ENCODE measurements at places on chromosomes 16 and 17.

GRCh38 chr17:45129940-45130680 lies 2.2 kb downstream of the PLCD3 start:
- H3K27ac ChIP-seq: no peak overlapping the region
- no peak for DNase-seq
- H3K36me3 ChIP-seq: no peaks in the 10 kb centered on the region
- H3K27me3 ChIP-seq: peaks cover 13% of the 10 kb centered on the region
- H3K4me3 ChIP-seq: no peak overlapping the region
- no peaks in the 10 kb centered on the region for H3K4me1 ChIP-seq

GRCh38 chr16:66948134-66948836 lies 12.8 kb upstream of the CES3 start:
- H3K36me3 ChIP-seq: no peaks in the 10 kb centered on the region
- H3K4me1 ChIP-seq: no peaks in the 10 kb centered on the region
- H3K27ac ChIP-seq: no peak overlapping the region
- H3K4me3 ChIP-seq: no peak overlapping the region
- no peak for DNase-seq

DNA sequence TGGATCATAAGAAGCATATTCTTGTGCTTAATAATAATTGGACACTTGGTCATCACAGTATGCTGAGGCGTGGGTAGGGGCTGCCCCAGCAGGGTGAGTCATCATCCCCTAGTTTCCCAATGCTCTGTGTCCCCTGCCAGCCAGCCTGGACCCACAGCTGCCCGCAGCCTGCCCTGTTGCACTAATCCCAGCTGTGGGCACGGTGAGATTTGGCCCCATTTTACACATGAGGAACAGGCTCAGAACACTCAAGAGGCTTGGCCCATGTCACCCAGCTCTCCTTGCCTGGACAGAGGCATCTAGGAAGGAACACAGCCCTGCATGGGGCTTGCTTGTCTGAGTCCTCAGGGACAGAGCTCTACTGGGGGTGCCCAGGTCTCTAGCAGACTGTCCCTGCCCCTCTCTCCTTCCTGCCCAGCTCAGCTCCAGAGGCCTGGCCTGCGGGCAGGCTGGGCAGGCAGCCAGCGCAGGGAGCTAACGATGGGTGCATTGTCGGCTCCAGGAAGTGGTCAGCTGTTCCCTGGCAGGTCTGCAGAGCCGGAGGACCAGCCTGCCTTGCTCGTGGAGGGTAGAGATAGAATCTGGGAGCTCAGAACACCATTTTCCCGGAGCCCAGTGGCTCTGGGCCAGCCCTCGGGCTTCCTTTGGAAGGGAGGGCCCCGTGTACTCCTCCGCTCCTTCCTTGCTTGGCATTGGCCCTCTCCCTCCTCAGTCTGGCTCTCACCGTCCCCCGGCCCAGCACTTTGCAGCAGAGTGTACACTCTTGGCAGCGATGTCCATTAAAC lies 189.4 kb downstream of the RAB11FIP4 start:
- peaks cover 4% of the 10 kb centered on the region for H3K4me1 ChIP-seq
- H3K36me3 ChIP-seq: no peaks in the 10 kb centered on the region
- peak overlapping the region; percentile 38 for H3K27ac ChIP-seq
- H3K4me3 ChIP-seq: no peak overlapping the region
- H3K27me3 ChIP-seq: peaks cover 4% of the 10 kb centered on the region

DNA sequence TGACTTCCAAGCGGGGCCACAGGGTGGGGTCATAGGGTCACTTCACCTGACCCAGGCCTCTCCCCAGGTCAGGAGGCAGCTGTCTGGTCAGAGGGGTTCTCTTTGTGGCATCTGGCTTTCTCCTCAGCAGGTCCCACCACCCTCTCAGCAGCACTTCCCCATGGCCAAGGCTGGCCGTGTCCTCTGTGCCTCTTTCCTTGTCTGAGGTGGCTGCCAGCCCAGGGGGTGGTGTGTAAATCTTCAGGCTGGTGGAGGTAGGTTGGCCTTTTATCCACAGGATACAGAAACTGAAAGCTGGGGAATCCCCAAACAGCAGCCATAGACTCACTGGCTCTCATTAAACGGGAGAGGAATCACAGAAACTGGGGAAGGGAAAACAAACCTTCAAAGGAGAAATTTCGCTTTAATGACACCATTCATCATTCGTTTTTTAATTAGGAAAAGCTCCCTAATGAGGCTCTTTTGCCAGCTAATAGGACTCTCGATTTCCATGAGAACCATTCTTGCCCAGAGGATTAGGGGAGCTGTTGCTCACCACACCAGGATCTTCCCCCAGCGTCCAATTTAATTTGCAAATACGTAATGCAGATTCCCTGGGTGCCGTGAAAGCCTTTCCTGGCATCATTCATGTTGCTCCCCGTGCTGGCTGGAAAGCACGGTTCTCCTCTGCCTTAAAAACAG lies 18.0 kb downstream of the C17orf75 start:
- no peaks in the 10 kb centered on the region for H3K36me3 ChIP-seq
- H3K27ac ChIP-seq: no peak overlapping the region
- H3K4me1 ChIP-seq: no peaks in the 10 kb centered on the region
- no peak overlapping the region for H3K4me3 ChIP-seq
- H3K27me3 ChIP-seq: peaks cover 4% of the 10 kb centered on the region

DNA sequence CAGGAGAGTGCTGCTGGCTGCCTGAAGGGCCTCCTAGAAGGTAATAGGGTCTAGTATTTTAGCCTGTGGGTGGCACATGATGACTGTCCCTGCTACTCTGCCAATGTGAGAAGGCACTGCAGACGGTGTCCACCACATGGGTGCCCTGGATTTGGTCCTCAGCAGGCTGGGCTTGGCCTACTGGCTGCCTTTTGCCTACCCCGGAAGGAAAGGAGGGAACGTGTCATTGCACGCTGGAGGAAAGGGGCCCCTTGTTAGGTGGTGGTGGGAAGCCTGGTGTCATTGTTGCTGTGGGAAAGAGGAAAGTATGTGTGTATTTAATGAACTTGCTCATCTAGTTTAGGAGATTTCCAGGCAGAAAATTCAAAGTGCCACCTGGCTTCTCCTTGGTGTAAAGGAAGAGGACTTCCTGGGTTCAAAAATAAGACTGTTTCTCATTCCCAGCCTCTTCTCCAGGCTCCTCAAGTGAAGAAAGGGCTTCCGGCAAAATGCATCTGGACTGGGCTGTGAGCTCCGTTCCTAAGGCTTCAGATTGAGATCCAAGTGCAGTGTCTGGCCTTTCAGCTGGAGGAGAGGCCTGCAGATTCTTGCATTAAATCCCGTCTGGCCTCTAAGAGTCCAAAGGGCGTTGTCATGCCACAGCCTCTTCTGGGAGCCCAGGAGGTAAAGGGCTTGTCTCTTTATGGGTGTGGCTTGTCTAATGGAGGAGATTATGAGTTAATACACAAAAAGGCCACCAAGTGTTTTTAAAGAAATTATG lies 55.1 kb downstream of the RPTOR start:
- peaks cover 22% of the 10 kb centered on the region for H3K4me1 ChIP-seq
- no peak overlapping the region for H3K4me3 ChIP-seq
- peaks cover 1% of the 10 kb centered on the region for H3K27me3 ChIP-seq
- H3K27ac ChIP-seq: no peak overlapping the region
- H3K36me3 ChIP-seq: peaks cover 14% of the 10 kb centered on the region
- no peak for DNase-seq

GRCh38 chr16:55747785-55748184 lies 85.1 kb downstream of the CES1 start:
- no peak for DNase-seq
- H3K36me3 ChIP-seq: no peaks in the 10 kb centered on the region
- peaks cover 4% of the 10 kb centered on the region for H3K27me3 ChIP-seq
- H3K27ac ChIP-seq: no peak overlapping the region
- no peak overlapping the region for H3K4me3 ChIP-seq

DNA sequence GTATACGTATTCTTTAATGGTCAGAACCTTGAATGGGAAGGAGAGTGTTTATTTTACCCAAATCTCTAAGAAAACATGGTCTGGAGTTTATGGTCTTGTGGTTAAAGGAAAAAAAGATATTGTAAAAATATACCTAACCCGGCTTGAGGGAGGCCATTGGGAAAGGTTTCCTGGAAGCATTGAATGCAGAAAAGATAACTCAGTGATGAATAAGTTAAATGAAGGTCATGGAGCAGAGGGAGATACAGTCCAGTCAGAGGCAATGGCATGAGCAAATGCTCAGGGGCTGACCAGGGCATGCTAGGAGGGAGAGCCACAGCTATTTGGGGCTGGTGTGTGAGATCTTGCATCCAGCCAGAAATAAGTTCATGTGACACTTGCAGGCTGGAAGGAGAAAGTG lies 430.4 kb upstream of the CDH5 start:
- H3K36me3 ChIP-seq: no peaks in the 10 kb centered on the region
- H3K27ac ChIP-seq: no peak overlapping the region
- no peak for DNase-seq
- H3K4me3 ChIP-seq: no peak overlapping the region
- no peaks in the 10 kb centered on the region for H3K27me3 ChIP-seq
- H3K4me1 ChIP-seq: no peaks in the 10 kb centered on the region

DNA sequence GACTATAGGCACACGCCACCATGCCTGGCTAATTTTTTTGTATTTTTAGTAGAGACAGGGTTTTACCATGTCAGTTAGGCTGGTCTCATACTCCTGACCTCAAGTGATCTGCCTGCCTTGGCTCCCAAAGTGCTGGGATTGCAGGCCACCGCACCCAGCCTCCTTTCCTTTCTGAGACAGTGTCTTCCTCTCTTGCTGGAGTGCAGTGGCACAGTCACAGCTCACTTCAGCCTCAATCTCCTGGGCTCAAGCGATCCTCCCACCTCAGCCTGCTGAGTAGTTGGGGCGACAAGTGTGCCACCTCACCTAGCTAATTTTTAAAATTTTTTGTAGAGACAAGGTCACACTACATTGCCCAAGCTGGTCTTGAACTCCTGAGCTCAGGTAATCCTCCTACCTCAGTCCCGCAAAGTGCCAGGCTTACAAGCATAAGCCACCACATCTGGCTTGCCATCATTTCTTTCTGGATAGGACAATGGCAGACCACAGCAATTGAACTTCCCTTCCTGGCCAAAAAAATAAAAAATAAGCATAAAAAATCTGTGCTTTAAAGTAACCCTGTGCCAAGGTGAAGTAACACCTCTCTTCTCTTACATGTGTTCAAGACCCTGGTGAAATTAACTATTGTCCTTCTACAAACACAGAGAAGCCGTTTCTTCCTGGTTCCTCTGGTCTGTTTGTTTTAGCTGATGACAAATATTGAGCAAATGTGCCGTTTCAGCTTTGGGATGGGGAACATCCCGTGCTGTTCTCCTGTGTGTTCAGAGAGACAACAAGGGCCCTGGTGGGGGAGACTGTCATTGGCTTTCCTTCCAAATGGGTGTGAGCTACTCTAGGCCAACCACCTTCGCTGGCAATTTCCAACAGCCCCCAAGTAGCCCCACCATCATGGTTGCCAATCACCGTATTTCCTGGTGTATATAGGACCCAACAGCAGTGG lies 60.2 kb downstream of the EMP2 start:
- DNase-seq: no peak
- no peaks in the 10 kb centered on the region for H3K4me1 ChIP-seq
- no peak overlapping the region for H3K27ac ChIP-seq
- no peak overlapping the region for H3K4me3 ChIP-seq

DNA sequence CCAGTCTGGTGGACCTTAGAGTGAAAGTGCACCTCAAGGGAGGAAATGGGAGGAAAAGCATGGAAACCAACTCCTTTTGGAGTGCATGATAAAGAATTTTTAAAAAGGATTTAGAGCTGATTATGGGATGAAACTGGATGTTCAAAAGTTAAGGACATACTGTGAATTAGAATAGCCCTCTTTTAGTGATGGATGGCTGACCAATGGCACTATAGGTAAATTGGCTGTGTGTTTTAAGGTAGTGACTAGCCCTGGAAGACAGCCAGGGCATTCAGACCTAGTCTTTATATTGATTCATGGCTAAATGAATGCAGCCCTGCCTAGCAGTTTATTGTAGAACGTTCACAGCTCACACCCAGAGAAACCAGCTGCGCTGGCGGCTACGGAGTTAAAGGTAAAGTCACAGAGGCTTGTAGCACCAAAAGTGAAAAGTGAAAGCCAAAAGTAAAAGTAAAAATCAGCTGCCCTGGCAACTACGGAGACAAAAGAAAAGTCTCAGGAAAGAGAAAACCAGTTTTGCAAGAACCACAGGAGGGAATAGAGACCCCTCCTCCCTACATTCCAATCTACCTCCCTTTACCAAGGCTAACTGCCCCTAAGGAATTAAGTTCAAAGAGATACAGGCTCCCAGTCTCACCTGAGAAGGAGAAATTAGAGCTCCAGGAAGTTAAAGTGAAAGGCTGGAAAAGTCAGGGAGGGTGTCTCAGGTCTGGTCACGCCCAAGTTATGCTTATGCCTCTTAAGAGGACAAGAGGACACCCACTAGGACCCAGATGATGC lies 21.8 kb downstream of the ACSM1 start:
- no peak for DNase-seq
- no peaks in the 10 kb centered on the region for H3K27me3 ChIP-seq
- no peak overlapping the region for H3K27ac ChIP-seq
- no peaks in the 10 kb centered on the region for H3K36me3 ChIP-seq

DNA sequence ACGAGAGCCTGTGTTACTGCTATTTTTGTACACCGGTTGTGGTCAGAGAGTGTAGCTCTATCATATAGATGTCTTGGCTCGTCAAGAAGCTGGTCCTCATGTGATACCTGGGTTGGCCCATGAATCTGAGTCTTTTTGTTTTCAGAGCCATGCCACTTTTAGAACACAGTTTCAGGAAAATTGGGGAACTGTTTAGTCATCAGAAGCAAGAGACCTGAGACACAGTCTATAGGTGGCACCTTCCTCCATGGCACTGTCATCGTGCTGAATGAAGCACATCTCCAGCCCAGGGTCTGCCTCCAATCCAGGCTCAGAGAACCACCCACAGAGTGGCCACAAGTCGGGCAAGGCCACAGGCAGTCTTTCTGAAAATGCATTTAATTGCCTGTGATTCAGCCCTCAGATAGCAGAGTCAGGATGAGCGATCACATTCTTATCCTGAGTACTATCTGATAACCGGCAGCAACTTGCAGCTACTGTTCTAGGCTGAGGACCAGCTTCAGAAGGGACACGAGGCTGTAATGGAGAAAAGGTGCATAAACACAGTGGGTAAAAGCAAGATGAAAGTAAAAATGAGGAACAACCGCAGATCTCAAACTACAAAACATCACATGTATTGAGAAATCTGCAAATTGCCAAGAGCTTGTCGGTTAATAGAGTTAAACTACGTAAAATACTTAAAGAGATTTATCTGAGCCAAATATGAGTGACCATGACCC lies 14.2 kb upstream of the HAPSTR1 start:
- H3K4me3 ChIP-seq: no peak overlapping the region
- DNase-seq: no peak
- H3K4me1 ChIP-seq: peaks cover 2% of the 10 kb centered on the region

DNA sequence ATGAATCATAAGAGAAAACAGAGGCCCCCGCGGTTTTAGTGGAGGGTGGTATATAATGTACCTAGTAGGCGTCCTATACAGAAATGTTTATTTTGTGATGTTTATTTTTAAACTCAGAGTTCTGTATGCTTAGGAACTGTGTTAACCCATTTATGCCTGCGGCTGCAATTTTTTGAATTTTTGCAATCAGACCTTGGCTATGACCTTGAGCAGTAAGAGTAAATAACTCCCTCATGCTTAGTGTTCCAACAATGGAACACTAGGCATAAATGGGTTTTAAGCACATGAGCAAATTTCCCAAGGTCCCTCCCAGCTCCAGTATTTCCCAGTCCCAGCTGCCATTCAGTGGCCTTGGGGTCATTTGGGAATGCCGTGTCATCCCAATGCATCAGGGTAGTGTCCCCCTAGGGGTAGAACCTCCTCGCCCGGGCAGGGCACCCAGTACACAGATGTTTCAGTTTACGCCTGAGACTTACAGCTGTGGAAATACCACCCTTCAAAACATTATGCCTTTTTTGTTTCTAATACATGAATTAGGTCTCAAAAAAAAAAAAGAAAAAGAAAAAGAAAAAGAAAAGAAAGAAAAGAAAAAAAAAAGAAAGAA lies 605.8 kb upstream of the CDH11 start:
- H3K27ac ChIP-seq: no peak overlapping the region
- H3K27me3 ChIP-seq: no peaks in the 10 kb centered on the region
- H3K36me3 ChIP-seq: no peaks in the 10 kb centered on the region
- peaks cover 9% of the 10 kb centered on the region for H3K4me1 ChIP-seq
- no peak overlapping the region for H3K4me3 ChIP-seq
- no peak for DNase-seq
